ENCODE measurements at places on chromosomes 16 and 17.

DNA sequence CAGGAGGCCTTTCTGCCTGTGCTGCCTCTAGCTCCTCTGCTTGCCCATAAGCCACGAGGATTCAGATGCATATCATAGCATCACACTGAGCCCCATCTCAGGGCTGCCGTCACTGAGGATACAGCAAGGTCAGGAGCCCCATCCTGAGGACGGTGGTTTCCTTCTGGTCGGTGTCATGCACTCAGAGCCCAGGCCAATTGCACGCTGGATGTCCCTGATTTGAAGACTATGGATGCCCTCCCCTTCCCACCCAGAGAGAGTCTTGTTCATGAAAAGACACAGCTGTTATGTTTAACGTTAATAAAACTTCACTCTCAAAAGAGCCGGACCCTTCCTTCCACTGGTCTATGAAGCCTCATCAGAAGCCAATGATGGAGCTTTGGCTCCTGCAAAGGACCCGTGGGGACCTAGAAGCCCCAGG, 19.9 kb downstream of the COTL1 start:
- no peak for DNase-seq

DNA sequence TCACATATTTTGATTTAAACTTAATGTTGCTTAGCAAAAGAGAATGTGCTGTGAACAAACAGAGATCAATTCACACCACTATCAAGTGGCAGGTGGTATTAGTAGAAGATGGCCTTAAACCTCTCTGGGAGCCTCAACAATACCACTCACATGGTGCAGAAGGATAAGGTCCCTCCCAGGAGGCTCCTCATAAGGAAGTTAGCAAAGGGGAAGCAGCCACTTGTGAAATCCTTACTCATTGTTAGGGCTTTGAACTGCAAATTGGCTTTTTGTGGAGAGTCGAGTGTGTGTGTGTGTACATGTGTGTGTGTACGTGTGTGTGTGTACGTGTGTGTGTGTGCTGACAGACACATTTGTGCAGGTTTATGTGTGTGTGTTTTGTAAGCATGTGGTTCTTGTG, 48.9 kb upstream of the ASIC2 start:
- DNase-seq: no peak

GRCh38 chr16:72837846-72838585, 209.9 kb downstream of the ZFHX3 start:
- DNase-seq: no peak

GRCh38 chr17:42289611-42290181, 1.4 kb downstream of the STAT5A start:
- DNase-seq: no peak

- DNase-seq: no peak
These were observed 1.4 kb downstream of the CENPV start for GRCh38 chr17:16351831-16352230.

DNA sequence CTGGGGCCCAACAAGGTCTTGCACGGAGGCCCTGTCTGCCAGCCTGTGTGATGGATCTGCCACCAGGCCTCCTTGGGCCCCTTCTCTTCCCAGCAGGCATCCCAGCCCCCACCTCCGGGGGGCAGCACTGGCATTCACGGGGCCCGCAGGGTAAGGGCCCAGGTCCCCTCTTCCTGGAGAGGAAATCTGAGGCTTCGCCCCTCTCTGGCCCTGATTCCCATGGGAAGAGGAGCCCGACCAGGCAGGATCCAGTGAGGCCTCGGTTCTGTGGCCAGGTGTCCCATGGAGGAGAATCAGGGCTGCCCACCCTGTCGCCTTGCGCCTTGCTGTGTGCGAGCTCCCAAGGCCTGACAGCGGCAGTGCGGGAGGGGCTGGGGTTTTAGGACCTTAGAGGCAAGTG, 48.4 kb downstream of the PDPK1 start:
- no peak for DNase-seq

DNA sequence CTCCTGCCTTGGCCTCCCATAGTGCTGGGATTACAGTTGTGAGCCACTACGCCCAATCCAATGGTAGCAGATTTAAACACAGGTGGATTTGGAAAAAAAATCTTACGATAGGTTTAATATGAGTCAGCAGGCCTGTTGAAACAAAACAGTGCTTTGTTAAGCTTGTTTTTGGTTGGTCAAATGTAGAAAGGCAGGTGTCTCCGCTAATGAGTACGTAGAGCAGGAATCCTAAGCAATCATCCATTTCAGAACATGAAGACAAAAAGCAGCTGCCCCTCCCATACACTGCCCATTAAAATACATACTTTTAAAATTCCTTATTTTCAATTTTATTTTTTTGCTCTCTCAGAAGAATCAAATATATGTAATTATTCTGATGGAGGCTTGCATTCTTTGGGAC, 1.9 kb upstream of the WWOX start:
- DNase-seq: no peak

GRCh38 chr16:74468807-74469525, 47.7 kb upstream of the CLEC18B start:
- DNase-seq: no peak

GRCh38 chr16:30525844-30526136, 576 bp downstream of the ZNF768 start:
- no peak for DNase-seq

- DNase-seq: no peak
These were observed 1.0 kb downstream of the HS3ST3A1 start for GRCh38 chr17:13600475-13601321.

DNA sequence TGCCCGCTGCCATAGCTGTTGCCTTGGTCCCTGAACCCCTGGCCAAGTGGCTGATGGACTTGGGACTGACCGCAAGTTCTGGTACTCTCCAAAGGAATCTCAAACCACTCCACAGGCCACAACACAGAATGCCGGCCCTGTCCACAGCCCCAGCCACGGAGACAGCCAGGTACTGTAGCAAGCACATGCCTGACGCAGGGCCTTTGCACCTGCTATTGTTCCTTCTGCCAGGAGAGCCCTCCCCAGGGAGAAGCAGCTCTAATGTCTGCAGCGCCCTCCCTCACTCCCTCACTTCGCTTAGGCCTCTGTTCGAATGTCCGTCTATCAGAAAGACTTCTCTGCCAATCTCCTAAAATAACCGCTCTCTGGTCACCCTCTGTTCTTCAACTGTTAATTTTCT, 15.4 kb downstream of the RTN4RL1 start:
- no peak for DNase-seq

DNA sequence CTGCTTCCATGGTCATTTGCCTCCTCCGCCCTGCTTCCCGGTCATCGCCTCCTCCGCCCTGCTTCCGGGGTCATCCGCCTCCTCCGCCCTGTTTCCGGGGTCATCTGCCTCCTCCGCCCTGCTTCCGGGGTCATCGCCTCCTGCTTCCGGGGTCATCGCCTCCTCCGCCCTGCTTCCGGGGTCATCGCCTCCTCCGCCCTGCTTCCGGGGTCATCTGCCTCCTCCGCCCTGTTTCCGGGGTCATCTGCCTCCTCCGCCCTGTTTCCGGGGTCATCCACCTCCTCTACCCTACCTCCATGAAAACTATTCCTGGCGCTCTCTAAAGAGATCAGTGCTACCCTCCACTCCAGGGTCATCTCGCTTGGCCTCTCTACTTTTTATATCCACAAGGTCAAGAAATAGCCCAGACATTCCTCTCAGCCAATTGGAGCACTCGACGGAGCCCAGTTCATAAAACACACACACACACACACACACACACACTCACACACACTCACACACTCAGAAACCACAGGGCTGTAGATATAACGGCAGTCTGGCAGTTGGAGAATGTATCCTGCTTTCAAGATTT, 44.8 kb downstream of the TRARG1 start:
- no peak for DNase-seq

- DNase-seq: no peak
These were observed 14.4 kb upstream of the DOK4 start for GRCh38 chr16:57500578-57501111.

Data from smooth muscle cell of the brain vasculature (primary cell).